ENCODE measurements at places on chromosomes 4 and X.

DNA sequence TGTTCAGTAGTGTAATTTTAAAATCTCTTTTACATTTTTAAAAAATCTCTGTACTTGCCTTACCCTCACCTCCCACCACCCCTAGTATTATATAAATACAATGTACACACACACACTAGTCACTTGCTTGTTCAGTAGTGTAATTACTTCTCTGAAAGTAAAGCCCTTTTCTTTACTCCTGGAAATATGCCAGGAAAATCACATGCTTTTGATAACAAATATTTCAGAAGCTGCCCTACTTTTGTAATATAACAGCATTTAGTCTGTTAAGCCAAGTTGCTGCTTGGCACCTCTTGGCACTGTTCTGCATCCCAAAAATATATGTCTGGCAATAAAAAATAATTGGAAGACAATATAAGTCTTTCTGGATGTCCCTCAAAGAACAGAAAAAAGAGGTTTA, 172.8 kb upstream of the APOOL start:
- no peak for DNase-seq

DNA sequence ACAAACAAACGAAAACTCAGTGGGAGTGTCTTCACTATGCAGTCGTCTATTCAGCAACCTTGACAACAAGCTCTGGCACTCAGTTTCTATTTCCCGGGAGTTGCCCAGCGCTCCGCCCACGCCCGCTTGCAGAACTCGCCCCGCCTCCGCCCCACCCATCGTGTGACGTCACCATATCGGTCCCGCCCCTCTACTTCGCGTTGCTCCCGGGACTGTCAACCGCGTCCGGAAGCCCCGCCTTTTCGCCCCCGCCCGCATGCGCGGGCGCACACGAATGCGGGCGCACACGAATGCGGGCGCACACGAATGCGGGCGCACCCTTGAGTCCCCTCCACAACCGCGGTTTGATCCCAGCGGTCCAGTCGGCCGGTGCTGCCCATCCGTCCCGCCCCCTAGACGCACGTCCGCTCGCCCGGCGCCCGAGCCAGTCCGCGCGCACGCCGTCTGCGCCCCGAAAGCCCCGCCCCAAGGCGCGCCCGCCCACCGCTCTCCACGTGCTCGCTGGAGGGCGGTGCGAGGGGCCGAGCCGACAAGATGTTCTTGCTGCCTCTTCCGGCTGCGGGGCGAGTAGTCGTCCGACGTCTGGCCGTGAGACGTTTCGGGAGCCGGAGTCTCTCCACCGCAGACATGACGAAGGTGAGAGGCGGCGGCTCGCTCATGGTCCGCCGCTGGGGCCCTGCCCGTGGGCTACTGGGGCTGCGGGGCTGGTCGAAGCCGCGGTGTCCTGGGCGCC, at the start of gene LAP3:
TSS of gene LAP3 (plus strand) at position 267 of the 733 bp plus-strand sequence. CDS start at position 535, 268 bp downstream.
- peak; percentile 99 for DNase-seq

- peak; percentile 85 for DNase-seq
These were observed 185.0 kb upstream of the GPRIN3 start for GRCh38 chr4:89492581-89493071.

DNA sequence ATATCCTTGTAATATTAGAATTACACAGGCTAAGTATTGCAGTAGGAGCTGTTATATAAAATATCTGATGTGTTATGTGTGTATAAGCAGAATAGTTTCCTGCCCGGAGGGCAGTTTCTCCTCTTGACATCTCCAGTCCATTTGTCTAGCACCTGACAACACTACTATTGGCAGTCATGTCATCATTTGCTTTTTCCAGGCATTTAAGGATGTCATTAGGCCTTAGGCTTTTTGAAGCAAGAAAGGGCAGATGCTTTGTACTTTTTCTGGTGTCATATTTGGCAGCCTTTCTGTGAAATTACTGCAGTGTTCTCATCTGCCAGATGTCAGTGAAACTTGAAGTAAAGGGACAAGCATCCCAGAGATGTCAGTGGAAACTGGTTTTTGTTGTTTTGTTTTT, 2017.6 kb upstream of the IGFBP7 start:
- DNase-seq = no peak

- DNase-seq = no peak
These were observed 82.3 kb downstream of the SPRY1 start for GRCh38 chr4:123478859-123479345.

- no peak for DNase-seq
These were observed 159.8 kb downstream of the CPEB2 start for GRCh38 chr4:15162046-15162445.
